ENCODE measurements at places on chromosomes 7 and 10.

GRCh38 chr10:106713846-106714245, 450.7 kb downstream of the SORCS1 start:
- no peak for DNase-seq

DNA sequence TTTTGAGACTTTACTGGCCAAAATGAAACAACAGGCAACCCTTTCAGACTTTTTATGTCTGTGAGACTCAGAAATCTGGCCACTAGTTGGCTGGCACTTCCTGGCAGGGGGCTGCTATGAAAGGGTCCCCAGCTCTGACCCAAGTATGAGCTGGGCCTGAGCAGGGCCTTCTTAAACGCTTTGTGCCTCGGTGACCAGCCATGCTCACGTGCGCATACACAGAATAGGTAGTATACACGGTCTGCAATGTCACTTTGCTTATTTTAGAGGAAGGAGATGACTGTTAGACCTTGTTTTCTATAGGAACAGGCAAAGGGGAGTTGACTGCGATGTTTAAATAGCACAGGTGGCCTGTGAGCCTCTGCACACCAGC, 129.6 kb downstream of the VIPR2 start:
- no peak for DNase-seq

- DNase-seq: no peak
Observed at GRCh38 chr7:80883154-80884025, 35.5 kb downstream of the SEMA3C start.

DNA sequence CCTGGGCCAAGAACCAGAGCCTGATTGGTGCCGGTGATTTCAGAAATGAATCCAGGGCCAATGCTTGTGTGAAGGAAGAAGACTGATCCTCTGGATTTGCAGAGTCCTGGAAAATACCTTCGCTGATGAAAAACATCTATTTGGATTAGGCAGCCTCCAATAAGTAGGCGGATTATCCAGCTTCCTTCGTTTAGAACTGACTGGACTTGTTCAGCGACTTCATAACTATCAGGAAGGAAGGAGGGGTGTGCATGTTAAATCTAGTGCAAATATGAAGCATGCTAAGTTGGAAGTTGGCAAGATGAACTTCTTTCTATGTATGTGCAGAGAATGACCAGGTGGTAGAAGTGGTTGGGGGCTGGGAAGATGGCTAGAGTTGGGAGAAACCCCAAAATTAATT, 41.0 kb downstream of the NKX2-3 start:
- no peak for DNase-seq

DNA sequence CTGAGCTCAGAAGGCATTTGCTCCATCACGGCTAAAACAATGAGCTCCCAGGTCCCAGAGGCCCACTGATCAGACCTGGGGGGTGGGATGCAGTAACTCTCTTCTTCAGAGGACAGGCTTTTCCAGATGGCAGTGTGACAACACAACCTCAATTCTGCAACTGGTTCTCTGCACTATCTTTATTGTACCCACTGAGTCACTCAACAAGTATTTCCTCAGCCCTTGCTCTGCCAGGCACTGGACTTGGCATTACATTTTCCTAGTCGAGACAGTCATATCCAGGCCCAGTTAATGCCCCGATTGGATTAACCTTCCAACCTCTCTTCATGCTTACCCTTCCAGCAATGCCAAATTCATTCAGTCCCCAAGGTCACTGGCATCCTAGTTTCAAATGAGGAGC, 72.6 kb downstream of the JAZF1 start:
- DNase-seq: no peak

DNA sequence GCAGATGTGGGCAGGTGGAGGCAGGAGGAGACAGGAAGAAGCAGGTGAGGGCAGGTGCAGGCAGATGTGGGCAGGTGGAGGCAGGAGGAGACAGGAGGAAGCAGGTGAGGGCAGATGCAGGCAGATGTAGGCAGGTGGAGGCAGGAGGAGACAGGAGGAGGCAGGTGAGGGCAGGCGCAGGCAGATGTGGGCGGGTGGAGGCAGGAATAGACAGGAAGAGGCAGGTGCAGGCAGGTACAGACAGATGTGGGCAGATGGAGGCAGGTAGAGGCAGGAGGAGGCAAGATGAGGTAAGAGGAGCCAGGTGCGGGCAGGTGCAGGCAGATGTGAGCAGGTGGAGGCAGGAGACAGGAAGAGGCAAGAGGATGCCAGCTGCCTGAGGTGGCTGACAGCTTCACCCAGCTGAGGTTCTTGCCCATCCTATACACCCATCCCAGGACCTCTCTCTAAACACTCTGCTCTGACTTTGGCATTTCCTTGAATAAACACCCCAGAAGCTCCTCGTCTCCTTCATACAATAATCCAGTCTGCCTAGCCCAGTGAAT, 33.0 kb downstream of the PTPRE start:
- no peak for DNase-seq

DNA sequence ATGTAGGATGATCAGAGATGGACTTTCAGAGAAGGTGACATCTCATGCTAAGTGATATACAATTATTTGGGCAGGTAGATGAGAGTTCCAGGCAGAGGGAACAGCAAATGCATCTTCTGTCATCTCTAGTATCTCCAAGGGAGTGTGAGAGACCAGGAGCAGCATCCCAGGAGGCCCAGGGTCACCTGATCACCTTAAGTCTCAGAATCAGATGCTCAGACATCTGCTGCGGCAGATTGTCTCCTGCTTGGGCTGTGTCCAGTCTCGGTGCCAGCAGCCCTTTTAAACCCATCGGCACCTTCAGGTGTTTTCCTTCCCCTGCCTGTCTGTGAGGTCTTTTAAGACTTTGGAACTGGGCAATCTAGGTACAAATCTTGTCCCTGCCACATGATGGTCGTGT, 690.6 kb downstream of the LRMDA start:
- no peak for DNase-seq

DNA sequence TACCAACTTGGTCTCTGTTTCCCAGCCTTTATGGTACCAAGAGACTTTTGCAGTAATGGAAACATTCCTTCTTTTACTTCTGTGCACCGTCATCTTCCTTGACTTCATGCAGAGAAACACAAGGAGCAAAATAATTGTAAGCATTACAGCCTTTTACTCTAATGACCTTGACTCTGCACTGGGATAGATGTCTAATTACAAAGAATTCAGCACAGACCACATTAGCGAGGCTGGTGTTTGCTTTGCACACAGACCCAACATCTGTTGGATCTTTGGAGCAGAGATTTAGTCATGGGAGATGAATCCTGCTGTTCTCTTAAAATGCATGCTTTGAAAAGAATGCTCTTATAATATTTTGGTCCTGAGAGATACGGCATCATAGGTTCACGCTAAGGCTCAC, 261.6 kb downstream of the TWIST1 start:
- no peak for DNase-seq

DNA sequence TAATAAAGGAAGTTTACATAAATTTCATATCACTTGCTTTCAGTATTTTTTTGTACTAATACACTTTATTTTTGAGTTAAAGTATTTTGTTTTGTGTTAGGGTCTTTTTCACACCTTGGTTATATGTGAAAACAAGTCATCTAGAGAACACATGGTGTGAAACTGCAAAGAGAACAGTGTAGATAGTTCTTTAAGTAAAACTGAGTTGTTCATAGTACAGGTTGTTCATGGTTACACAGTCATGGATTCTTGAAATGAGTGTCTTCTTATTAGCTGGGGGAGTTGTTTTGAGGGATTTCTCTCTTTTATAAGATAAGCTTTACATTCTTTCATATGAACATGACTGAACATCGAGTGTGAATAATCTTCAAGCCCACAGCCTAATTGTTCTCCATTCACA, 244.2 kb downstream of the THSD7A start:
- no peak for DNase-seq

- DNase-seq: no peak
Observed at GRCh38 chr7:152894295-152895170, 135.0 kb downstream of the ACTR3B start.

DNA sequence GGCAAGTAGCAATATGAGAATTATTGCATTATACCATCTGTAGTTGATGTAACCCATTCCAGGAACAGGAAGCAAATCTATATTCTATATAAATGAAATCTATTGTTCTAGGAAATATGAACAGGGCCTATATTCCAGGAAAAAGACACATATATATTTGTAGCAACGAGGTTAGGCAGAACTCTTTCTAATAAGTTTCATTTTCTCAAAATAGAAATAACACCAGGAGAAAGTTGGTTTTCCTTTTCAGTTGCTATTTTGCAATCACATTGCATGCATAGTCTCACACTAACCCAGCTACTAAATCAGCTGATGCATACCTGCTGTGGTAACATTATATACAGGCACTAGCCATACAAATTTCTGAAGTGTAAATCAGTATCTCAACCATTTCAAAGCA, 6.2 kb upstream of the IFIT2 start:
- peak; percentile 69 for DNase-seq

DNA sequence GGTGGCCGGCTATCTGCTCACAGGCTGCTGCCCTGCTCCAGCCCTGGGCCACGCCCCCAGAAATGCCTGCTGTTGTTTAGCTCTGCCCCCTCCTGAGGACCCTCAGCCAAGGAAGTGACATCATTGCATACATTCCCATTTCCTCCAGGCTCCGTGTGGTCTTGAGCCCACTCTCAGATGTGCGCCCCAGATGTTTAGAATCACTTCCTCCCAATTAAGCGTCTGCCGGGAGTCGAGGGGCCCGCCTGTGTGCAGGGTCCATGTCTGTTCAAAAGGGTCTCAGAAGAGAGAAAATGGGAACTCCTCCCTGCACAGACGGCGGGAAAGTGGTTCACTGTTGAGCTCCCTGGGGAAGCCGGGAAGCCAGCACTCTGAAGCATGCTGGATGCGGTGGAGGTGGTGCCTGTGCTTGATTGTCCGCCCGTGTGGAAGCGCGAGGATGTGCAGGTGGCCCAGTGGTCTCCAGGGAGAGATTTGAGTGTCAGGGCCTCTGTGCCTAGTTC, 116.9 kb upstream of the PPIF start:
- DNase-seq: no peak

DNA sequence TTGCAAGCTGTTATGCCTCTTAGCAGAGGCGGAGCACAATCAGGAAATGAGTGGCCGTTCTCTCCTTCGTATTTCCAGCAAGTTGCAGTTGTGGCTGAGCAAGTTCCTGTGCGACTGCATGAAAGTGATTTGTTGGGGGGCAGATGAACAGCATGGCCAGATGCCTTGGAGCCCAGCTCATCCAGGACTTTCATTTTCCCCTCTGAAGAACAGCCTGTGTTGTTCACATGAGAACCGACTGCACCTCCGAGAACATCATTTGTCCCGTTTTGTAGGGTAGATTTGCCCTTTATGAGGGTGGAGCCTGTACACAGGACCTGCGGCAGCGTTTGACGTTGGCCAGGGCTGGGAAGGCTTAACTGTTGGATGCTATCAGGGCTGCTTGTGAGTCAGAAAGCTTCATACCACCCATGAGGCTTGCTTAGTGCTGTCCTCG, 4.4 kb downstream of the BAG3 start:
- DNase-seq: no peak

DNA sequence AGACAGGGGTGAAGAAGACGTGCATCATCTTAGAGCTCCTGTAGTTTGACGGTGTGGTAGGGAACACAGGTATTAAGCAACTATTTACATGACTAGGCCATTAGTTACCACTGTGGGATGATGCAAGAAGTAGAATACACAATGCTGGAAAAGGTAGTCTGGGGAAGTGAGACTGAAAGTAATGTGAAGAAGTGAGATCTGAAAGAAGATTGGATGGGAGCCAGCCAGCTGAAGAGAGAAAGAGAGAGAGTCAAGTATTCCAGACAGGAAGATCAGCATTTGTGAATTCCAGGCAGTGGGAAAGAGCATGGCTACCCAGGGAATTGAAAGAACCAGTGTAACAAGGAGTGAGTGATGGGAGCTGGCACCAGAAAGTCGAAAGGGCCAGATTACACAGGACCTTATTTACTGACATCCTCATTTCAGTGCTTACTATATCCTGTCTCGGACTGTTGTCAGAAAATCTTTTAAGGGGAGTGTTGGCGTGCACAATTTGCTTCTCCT, 4.0 kb upstream of the CFAP58 start:
- peak; percentile 40 for DNase-seq

DNA sequence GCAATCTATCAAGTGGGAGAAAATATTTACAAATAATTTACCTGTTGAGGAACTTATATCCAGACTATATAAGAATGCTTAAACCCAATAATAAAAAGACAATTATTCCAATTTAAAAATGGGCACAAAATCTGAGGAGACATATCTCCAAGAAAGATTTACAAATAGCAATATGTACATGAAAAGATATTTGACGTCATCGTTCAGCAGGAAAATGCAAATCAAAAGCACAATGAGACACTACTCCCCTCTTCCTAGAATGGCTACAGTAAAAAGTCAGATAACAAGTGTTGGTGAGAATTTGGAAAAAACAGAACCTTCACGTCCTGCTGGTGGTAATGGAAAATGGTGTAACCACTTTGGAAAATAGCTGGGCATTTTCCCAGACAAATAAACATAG, 457.0 kb downstream of the DPP6 start:
- DNase-seq: no peak

DNA sequence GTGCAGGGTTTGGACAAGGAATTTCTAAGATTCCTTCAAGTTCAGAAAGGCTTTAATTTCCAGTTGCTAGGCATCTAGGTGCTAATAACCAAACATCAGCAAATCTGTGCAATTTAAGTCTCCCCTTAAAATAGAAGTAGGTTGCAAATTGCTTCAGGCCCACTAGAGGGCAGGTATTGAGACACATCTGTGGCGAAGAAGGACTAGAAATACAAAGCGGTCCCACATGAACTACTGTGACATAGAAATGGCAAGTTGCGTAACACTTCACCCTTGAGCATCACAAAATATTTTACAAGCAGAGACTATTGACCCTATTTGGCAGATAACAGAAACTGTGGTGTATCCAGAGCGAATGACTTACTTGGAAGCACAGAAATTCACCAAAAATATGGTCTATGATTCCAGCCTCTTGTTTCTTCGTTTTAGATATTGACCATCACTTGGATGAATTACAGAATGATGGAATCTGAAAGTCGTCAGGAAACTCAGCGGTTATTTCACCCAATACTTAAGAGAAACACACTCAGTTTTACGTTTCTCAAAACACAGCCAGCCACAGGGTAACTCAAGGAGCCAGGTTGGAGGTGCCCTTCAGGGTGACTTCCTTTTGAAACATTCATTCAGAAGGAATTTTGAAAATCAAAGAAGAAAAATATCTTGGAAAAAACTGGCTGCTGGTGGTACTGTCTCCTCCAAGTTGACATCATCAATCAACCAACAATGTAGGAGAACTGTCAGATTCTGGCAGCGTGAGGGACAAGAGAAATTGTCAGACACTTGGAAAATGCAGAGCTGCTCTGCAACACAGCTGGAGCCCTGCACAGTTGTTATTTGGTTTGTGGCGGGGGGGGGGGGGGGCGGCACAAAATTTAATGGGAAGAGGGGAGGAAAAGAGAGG, 256.3 kb upstream of the MINDY3 start:
- DNase-seq: no peak

- DNase-seq: no peak
Observed at GRCh38 chr7:152341039-152341913, 94.5 kb downstream of the KMT2C start.

DNA sequence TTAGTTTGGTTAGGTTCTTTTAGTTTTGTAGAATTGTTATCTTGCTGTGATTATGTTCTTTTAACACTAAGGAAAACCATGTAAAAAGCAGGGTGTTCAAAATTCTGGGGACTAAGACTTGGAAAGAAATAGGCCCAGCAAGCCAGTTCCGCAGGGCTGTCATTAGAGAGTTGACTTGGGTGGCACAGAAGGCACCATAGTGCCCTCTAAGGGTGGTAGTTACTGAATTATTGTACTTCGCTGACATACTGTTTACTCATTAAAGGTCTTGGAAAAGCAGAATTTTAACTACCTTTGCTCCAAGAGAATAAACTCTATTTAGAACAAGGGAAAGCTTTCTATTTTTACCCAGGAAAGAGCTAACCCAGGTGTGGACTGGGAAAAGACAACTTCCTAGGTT, 86.5 kb downstream of the OTUD1 start:
- DNase-seq: no peak

Data from GF-D8 (cell line).